ENCODE measurements at places on chromosomes 6 and 20. TPM values are rescaled to one million over a fixed set of nuclear protein-coding genes. Genes with fewer than 3 reads are reported as not detected.

BPI gene
- polyA plus RNA-seq = not detected

NKX2-4 gene
- 0.12 TPM for polyA plus RNA-seq

GNMT gene
- polyA plus RNA-seq = 3.4 TPM

MCCD1 gene
- polyA plus RNA-seq = not detected

TRIM15 gene
- 0.18 TPM for polyA plus RNA-seq

GSTA2 gene
- polyA plus RNA-seq = 0.05 TPM

OR2J2 gene
- not detected for polyA plus RNA-seq

NKAIN4 gene
- 17.0 TPM for polyA plus RNA-seq

CCN5 gene
- polyA plus RNA-seq = not detected

IPCEF1 gene
- 0.41 TPM for polyA plus RNA-seq

SEMG1 gene
- polyA plus RNA-seq = 0.64 TPM

NRSN1 gene
- polyA plus RNA-seq = 0.03 TPM

FOXC1 gene
- polyA plus RNA-seq = 0.05 TPM

TPBG gene
- 44.1 TPM for polyA plus RNA-seq

CDH26 gene
- 0.78 TPM for polyA plus RNA-seq

DAAM2 gene
- polyA plus RNA-seq = 1.8 TPM

COL11A2 gene
- 3.8 TPM for polyA plus RNA-seq

DNAH8 gene
- not detected for polyA plus RNA-seq

PXDC1 gene
- 2.0 TPM for polyA plus RNA-seq

ARFGEF3 gene
- polyA plus RNA-seq = 5.6 TPM

TLDC2 gene
- polyA plus RNA-seq = 0.29 TPM

PI16 gene
- 0.06 TPM for polyA plus RNA-seq

TCP11 gene
- 0.11 TPM for polyA plus RNA-seq

LY6G6D gene
- polyA plus RNA-seq = 1.8 TPM

NCOA3 gene
- polyA plus RNA-seq = 6.7 TPM

MLN gene
- not detected for polyA plus RNA-seq

MTO1 gene
- 20.9 TPM for polyA plus RNA-seq

SYCP2 gene
- 0.02 TPM for polyA plus RNA-seq

CYP39A1 gene
- polyA plus RNA-seq = 0.71 TPM

IL20RA gene
- polyA plus RNA-seq = 1.3 TPM

KHDC1 gene
- 9.4 TPM for polyA plus RNA-seq
